ENCODE measurements at places on chromosomes 12 and 14.

DNA sequence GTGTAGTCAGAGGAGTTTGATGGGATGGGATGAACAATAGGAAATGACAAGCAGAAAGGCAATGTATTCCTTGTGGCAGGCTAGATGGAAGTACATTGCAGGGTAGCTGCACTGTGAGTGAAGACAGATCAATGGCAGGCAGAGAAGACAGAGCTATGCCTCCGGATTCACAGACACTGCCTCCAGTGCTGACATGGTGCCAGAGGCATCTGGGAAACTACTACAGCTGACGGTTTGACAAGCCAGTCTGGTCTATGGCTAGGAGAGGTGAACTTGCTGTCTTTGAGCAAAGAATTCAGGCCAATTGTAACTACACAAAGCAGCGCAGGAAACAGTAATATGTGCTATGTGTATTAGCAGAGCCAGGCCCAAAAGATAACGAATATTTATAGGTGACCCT, 193.5 kb downstream of the DIO2 start:
- no peak for DNase-seq

DNA sequence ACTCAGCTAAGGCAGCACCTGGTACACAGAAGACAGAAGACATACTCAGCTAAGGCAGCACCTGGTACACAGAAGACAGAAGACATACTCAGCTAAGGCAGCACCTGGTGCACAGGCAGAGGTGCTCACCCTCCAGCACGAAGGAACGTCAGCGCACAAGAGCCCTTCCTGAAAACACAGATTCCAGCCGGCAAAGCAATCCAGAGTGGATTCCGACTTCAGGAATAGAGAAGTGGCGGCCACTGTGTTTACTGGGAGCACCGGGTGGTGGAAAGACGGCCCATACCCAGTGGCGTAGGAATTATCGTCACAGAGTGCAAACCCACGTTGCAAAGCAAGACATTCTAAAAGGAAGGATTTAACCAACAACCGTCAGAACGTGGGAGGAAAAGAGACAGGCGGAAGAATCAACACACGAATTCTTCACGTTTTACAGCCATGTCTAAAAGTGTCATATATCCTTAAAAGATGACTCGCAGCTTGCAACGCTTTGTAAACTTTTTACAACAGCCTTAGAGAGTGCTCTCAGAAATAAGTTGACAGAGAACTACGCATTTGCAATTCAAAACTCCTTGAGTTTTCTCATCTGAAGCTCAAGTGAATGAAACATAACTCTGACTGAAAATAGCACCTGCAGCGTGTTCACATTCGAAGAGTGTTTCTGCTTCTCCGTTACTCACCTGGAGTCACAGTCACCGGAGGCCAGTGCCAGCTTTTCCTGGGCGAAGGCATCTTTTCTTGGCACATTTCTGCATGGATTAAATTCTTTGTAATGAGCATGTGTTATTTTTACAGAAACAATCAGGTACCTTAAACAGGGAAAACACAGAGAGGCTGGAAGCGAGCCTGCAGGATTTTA, 55.8 kb upstream of the GALNT9 start:
- no peak for DNase-seq

- DNase-seq = no peak
These were observed 1.9 kb downstream of the ATXN2 start for GRCh38 chr12:111596985-111597830.

- DNase-seq = no peak
These were observed 377.3 kb upstream of the E2F7 start for GRCh38 chr12:77442633-77443032.

- no peak for DNase-seq
These were observed 22.8 kb upstream of the PYGL start for GRCh38 chr14:50967103-50967502.
